ENCODE measurements at places on chromosomes 4 and X.

- no peak for DNase-seq
Measured at GRCh38 chr4:2449511-2450392, 19.2 kb upstream of the RNF4 start.

DNA sequence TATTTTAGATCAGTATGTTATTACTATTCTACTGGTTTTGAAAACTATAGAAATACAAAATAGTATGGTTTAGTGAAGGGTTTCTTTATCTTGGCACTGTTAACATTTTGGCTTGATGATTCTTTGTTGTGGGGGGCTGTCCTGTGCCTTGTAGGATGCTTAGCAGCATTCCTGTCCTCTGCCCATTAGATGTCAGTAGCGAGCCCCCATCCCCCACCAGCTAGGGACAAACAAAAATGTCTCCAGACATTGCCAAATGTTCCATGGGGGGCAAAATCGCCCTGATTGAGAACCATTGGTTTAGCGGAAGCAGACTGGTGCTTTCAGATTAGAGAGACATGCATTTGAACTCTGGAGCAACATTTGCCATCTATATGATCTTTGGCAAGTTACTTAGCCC is 23.3 kb downstream of the SPARCL1 start:
- no peak for DNase-seq

DNA sequence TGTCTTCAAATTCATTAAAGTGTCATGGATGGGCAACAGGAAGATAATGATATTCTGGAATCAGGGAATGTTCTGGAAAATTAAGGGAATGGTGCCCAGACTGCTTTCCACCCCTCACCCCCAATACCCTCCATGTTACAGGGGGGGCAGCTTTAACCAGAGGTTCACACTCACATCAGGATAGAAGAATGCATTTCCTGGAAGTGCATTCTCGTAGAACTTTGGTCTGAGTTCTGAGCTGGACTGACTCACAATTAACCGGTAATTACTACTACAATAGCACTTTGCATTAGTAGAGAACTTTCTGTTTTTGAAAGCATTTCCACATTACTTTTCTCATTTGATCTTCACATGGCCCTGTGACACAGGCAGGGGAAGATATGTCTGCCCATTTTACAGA is 52.5 kb upstream of the SHISA3 start:
- no peak for DNase-seq

GRCh38 chrX:103467156-103467555 is 52.1 kb downstream of the RAB40A start:
- DNase-seq, result no peak

DNA sequence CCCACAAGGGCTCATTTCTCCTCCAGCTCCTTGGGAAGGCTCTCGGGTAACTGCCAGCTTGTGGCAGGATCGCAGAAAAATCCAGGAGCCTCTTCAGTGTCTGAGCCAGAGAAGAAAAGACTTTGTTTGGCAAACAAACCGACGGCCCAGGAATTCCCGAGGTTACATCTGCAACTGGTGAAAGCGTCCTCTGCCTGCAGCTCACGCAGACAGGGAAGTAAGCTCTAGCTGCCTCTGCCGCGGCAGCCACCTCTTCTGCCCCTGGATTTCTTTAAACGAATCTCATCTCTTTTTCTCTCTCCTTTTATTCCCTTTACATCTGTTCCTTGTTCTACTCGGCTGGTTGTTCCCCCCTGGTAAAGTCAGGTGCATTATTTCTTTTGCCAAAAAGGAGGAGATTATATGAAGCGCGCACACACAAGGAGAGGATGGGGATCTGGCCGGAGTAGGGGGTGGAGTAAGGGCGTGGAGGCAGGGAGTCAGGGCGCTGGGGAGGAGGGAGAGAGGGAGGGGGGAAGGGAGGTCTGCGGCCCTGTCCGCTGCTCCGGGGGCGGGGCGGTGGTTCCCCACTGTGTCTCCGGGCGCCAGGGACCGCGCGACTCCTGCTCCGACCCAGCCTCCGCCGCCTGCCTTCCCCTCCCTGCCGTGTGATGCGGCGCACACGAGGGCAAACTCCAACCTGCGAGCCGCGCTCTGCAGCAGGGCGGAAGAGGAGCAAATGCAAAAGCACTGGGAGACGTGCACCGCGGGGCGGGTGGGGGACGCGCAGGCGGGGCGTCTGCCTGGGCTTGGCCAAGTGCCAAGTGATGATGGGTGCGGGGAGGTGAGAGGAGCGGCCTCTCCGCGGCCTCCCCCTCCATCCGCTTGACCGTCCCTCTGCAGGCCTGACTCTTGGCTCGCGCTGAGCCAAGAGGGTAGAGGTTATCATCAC is at the start of gene DCHS2:
Gene DCHS2, minus strand, starts transcription at position 459 of the 931 bp plus-strand sequence. Its CDS starts 444 bp downstream, at position 15.
- peak; percentile 56 for DNase-seq

GRCh38 chr4:7461230-7461629 is 26.5 kb upstream of the PSAPL1 start:
- no peak for DNase-seq

- DNase-seq, result no peak
Measured at GRCh38 chr4:27024805-27025204, 164.2 kb downstream of the STIM2 start.

GRCh38 chr4:182643801-182644682 is 273.1 kb downstream of the DCTD start:
- no peak for DNase-seq

- no peak for DNase-seq
Measured at GRCh38 chr4:27020203-27020602, 159.6 kb downstream of the STIM2 start.

DNA sequence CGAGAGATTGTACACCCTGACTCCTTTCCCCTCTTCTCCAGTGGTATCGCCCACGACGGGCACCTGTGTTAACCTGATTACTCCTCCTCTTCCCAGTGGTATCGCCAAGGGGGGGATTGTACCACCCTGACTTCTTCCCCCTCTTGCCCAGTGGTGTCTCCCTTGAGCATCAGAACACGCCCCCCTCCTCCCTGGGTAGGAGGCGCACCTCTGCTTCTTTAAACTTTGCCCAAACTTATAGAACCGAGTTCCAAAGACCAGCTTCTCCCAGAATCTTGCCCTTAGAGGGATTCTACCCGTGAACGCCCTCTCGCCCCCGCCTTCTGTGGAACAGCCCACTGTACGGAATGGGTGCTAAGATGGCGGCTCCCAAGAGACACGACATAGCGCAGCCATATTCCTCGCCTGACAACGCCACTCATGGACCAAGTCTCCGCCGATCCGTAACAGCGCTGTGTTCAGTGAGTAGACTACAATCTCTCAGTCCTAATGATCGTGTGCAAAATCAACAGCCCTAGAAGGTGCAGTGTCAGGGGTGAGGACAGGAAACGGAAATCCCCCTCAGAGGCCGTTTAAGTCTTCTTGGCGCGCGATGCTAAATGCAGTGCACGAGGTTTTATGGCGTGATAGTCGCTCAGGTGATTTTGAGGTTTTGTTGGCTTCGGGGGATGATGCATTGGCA is 4.2 kb upstream of the ZNF157 start:
- DNase-seq, result no peak

GRCh38 chr4:3179126-3179706 is 69.7 kb upstream of the MSANTD1 start:
- DNase-seq, result no peak

Data from D721Med (cell line).